A673 (cell line): ENCODE measurements at places on chromosomes 7 and 10.

DNA sequence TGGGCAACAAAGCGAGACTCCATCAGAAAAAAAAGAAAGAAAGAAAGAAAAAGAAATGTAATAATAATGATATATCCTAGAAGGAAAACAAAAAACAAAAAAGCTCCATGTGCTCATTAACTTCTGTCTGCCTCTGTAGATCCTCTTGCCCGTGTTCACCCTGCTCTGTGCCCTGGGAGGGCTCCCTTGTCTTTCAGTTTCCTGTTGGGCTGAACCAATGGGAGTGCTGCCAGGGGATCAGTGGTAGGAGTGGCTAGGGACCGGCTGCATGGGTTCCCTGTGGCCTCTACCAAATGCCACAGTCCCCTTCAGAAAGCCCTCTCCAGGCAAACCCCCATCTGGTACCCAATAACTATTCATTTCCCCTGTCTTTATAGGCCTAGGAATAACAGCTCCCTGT lies 51.8 kb upstream of the PARD3 start:
- DNase-seq: peak; percentile 73

GRCh38 chr10:23442936-23443335 lies 4.1 kb downstream of the OTUD1 start:
- DNase-seq: no peak

DNA sequence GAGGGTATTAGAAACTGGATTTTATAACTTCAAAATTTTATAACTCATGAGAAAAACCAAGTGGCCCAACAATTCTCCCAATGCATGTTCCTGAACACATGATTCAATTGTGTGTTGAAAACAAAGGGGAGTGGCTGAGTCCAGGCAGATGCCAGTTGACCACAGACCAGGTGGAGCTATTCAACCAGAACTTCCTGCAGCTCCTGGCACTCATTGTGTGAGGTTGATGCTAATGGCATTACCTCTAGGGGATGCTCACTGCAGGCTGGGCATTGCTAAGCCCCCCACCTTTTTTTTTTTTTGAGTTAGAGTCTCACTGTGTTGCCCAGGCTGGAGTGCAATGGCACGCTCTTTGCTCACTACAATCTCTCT lies 20.3 kb downstream of the MYOF start:
- DNase-seq: no peak

GRCh38 chr10:88106366-88106765 lies 242.9 kb downstream of the PTEN start:
- no peak for DNase-seq

DNA sequence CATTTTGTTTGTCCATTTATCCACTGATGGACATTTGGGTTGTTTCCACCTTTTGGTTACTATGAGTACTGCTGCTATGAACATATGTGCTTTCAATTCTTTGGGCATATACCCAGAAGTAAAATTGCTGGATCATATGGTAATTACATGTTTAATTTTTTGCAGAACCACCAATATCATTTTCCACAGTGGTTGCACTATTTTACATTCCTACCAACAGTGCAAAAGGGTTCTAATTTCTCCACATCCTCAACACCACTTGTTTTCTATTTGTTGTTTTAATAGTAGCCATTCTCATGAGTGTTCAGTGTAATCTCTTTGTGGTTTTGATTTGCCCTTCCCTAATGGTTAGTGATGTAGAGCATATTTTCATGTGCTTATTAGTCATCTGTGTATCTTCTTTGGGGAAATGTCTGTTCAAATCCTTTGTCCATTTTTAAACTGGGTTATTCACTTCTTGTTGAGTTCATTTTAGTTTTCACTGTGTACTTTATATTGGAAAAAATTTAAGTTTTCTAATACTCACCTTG lies 101.9 kb downstream of the HIBADH start:
- DNase-seq: no peak

- DNase-seq: no peak
Measured at GRCh38 chr10:121848082-121848481, 79.7 kb downstream of the ATE1 start.

DNA sequence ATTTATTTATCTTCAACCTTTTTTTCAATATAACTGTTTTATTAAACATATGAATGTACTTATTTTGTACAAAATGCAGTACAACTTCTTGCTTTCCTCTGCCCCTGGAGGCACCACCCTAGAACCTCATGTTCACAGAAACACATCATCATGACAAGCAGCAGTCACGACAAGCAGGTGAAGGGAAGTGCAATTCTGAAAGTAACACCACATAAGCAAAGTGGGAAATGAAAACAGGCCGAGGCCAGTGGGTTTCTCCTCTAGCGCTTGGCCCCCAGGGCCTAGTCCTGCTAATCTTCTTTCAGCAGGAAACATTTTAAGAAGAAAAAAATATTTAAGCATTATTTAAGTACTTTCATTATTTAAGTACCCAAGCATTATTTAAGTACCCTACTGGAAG lies 598.1 kb downstream of the SH2D4B start:
- DNase-seq: no peak

- DNase-seq: peak; percentile 80
Measured at GRCh38 chr7:100602889-100603725, 944 bp downstream of the PCOLCE start.

- no peak for DNase-seq
Measured at GRCh38 chr7:24417526-24418120, 133.6 kb downstream of the NPY start.

GRCh38 chr10:11702264-11702663 lies 39.9 kb upstream of the ECHDC3 start:
- DNase-seq: no peak

DNA sequence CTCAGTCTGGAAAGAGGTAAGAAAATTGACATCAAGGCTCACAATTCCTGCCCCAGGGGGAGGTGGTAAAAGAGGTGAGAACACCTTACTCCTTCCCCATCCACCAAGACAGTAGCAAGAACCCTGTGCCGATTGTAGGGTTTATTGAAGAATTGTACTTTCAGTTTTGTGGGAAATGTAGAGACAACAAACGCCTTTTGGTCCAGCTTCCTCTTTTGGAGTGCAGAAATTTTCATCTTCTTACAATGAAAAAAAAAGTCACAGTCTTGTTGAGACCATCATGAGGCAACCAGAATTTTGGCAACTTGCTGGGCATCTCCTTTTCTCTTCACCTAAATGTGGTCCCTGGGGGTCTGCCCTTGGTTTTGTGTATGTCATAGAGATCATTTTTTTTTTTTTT lies 217.7 kb downstream of the TMEM178B start:
- no peak for DNase-seq

DNA sequence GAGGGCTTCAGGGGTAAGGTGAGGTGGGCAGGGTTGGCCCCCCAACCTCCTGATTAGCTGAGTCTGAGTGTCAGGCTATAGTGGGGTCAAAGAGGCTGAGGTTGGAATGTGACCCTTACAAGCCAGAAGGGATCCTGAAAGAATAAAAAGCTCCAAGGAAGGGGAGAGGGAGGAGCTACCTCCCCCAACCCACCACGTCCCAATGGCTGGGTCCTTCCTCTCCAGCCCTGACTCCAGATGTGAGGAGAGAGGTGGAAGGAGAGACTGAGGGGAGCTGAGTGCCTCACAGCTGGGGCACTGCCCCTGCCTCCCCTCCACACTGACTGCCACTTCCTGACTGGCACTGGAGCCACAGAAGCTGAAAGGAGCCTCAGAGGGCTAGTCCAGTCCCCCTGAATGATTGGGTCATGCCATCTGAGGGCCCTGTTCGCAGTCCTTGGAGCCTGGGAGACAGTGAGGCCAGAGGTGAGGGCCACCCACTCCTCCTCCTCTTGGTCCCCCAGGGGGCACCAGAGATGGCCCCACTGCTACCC lies 20.6 kb downstream of the IMPDH1 start:
- DNase-seq: no peak

DNA sequence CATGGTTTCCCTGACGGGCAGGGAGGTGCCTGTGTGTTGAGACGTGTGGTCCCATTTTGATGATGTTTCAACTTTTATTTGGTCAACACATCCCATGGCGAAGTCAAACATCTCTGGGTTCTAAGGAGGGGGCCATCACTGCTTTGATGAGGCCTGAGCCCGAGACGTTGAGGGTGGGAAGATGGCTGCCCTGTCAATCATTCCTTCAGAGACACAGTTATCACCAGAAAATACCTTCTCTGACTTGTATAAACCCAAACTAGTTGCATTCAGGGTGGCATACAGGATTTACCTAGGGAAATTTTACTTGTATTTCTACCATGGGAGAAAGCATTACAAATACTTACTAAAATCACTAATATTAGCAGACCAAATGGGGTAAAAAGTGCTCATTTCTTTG lies 64.6 kb downstream of the VOPP1 start:
- no peak for DNase-seq

DNA sequence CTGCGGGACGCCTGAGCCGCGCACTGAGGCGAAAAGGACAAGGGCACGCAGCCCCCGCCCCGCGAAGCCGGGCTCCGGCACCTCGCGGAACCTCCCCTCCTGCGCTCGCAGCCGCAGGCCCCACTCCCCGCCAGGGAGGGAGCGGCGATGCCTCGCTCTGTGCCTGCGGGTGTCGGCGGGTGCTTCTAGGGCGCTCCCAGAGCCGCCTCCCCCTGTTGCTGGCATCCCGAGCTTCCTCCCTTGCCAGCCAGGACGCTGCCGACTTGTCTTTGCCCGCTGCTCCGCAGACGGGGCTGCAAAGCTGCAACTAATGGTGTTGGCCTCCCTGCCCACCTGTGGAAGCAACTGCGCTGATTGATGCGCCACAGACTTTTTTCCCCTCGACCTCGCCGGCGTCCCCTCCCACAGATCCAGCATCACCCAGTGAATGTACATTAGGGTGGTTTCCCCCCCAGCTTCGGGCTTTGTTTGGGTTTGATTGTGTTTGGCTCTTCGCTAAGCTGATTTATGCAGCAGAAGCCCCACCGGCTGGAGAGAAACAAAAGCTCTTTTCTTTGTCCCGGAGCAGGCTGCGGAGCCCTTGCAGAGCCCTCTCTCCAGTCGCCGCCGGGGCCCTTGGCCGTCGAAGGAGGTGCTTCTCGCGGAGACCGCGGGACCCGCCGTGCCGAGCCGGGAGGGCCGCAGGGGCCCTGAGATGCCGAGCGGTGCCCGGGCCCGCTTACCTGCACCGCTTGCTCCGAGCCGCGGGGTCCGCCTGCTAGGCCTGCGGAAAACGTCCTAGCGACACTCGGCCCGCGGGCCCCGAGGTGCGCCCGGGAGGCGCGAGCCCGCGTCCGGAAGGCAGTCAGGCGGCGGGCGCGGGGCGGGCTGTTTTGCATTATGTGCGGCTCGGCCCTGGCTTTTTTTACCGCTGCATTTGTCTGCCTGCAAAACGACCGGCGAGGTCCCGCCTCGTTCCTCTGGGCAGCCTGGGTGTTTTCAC lies 519 bp downstream of the ITGB8 start:
- DNase-seq: peak; percentile 51

- DNase-seq: no peak
Measured at GRCh38 chr7:130900471-130901076, 166.6 kb upstream of the KLF14 start.

DNA sequence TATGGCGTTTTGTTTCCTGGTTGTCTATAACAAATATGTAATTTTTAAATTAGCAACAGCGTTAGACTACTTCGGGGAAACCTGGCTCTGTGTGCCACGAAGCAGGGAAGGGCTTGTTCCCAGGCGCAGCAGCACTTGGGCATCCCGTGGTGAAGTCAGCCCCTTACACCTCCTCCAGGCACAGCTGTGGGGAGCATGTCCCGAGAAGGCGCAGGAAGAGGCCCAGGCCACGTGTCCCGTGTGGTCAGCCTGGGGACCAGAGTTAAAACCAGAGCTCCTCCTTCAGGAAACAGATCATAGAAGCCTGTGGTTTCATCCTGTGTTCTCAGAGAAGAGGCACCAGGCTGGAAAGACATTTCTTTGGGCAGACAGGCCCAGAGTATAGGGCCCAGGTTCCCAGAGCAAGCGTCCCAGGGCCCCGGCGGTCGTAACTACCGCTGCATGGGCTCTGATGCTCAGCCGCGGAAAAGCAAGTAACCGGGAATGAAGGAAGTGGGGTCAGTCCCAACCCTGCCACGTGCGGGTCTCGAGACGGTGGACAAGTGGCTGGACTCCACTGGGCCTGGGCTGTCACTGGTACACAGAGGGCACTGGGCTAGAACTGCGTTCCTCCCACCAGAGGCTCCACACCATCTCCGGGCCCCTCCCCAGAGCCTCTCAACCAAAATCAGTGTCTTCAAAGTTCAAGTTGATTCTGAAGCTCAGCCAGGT lies 7.1 kb downstream of the NUDT1 start:
- DNase-seq: no peak

DNA sequence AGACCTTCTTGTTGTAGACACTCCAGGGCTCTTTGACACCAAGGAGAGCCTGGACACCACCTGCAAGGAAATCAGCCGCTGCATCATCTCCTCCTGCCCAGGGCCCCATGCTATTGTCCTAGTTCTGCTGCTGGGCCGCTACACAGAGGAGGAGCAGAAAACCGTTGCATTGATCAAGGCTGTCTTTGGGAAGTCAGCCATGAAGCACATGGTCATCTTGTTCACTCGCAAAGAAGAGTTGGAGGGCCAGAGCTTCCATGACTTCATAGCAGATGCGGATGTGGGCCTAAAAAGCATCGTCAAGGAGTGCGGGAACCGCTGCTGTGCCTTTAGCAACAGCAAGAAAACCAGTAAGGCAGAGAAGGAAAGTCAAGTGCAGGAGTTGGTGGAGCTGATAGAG lies 5.5 kb downstream of the GIMAP7 start:
- no peak for DNase-seq

- DNase-seq: no peak
Measured at GRCh38 chr7:7738177-7738576, 19.8 kb upstream of the RPA3 start.

DNA sequence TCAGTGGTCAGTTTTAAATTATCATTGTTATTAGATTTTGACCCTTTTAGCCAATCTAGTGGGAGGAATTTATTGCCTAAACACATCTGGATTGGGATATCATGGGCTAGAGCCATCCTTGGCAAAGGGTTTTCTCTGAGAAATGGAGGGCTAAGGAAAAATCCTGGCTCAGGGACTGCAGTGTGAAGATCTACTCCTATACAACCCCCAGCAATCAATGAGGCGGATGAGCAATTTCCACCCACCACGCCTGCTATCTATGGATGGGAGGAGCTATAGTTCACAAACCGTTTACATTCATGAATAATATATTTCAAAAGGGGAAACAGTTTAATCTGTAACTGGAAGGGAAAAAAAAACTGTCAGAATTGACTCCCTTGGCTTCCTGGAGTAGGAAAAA lies 2.7 kb downstream of the CAV1 start:
- peak; percentile 78 for DNase-seq

- DNase-seq: no peak
Measured at GRCh38 chr7:95865716-95866371, 93.5 kb downstream of the DYNC1I1 start.

DNA sequence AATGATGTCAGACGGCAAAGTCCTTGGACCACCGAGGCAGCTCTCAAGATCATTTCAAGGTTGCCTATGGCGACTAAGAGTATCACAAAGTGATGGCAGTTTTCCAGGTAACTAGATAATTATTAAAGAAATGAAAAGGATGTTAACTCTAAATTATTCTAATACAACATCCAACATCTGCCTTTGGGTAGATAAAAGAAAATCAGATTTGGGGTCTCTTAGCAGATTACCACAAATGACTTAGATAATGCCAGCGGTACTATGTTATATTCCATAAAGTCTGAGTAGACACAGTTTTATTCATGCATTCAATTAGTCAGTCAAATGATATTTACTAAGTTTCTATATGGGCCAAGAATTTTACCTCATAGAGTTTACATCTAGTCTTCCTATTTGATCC lies 441.3 kb downstream of the NEBL start:
- no peak for DNase-seq
